ENCODE measurements at places on chromosomes 5 and 9.

DNA sequence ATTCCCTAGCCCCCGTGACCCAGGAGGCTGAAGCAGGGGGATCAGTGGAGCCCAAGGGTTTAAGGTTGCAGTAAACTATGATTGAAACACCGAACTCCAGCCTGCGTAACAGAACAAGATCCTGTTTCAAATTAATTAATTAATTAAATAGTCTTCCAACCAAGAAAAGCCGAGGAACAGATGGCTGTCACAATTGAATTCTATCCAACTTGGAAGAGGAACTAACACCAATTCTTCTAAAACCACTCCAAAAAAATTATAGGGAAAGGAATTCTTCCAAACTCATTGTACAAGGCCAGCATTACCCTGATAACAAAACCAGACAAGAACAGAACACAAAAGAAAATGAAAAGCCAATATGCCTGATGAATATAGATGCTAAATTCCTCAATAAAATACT, 43.4 kb upstream of the RGS7BP start:
- no peak for DNase-seq

DNA sequence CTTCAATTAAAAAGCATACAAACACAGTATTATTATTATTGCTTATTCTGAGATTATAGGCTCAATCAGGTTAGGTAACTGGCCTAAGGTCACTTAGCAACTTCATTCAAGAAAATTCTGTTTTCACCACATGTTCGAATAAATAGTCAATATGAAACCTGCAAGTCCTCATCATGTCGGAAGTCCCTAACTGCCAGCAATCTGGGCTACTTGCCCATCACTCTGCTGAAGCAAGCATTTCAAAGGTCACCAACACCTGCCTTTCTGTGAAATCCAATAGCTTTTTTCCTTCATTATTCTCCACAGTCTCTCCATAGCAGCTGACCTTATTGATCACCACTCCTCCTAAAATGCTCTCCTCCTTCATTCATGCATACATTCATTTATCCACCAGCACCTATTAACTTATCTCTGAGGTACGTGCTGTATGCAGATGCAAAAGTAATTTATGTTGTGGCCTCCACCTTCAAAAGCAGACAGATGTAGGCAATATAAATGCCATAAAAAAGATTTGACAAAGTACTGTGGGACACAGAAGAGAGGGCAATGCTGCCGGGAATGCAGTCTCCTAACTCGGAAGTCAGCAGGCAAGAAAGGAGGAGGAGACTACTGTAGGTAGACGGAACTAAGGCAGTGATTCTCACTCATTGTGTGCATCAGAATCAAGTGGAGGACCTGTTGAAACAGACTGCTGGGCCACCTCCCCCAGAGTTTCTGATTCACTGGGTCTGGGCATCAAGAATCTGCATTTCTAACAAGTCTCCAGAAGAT, 310.9 kb downstream of the BNC2 start:
- DNase-seq = no peak

- DNase-seq = peak; percentile 85
Observed at GRCh38 chr5:172806897-172807672, 27.0 kb upstream of the ERGIC1 start.

DNA sequence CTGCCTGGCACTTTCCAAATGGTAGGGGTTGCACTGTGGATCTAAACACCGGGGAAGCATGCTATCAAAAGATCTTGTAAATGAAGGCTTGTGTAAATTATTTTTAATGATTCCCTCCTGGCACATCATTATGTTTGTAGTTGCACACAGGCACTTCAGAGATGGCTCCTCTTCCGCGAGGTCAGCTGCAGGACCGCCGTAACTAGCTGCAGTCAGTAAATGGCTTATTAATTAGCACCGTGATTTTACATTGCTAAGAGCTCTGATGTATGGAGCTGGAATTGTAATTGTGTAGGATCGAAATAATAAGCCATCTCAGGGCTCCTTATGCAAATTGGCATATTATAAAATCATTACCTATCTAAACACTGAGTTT, 397.6 kb upstream of the IRX1 start:
- no peak for DNase-seq

DNA sequence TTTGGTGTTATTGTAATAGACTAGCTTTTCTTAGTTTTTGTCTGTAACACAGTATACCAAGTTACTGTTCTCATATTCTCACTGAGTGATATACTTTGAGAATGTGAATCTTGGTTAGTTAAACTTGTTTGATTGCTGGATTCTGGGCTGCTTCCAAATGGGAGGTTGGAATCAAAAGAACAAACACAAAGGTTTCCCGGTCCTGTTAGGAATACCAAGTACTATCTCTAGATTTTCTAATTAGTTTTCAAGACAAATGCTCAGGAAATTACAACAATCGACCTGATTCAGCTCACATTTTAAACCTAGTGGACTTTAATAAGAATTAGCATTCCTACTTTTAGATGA, 244.3 kb downstream of the CSNK1G3 start:
- DNase-seq = no peak

- DNase-seq = no peak
Observed at GRCh38 chr5:35032356-35032755, 15.4 kb downstream of the AGXT2 start.

DNA sequence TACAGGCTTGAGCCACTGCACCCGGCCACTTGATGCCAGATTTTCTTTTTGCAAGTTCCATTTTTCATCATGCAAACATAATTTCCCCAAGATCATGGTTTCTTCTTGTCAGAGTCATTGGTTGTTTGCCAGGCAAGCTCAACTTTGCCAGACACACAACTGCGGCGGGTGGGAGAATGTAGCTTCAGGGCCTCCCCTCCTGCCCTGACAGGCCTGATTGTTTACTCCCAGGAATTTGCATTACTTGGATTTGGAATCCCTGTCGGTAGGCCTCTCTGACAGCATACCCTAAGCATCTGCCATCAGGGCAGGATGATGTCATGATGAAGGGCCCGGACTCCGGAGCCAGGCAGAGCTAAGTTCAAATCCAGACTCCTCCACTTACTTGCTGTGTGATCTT, 15.1 kb downstream of the RPS14 start:
- no peak for DNase-seq

DNA sequence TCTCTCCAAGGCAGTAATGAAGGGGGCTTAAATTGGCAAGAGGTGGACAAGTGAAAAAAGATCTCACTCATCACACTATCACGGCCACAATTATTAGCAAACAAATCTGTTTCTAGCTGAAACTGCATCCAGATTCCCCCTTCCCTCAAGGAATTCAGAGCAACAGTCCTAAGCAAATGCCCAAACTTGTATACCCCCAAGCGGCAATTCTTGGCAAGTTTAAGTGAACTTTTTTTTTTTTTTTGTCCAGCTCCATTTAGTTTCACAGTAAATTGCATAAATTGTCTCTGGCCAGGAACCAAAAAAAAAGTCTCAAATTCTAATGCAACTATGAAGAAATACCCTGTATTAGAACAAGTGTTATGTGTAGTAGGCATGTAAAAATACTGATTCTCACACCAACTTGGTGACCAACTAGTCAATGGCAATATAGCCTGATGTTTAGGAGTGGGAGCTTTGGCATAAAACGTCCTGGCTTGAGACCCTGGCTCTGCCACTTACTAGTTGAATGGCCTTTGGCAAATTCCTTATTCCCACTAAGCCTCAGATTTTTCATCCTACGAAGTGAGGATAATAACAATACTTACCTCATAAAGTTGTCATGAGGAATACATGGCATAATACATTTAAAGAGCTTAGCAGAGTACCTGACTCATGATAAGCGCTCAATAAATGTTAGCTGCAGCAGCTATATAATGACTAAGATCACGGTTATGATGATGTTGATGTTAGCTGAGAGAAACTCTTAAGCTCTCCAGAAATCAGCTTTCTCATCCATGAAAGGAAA, 193.2 kb downstream of the ADAMTSL1 start:
- no peak for DNase-seq

DNA sequence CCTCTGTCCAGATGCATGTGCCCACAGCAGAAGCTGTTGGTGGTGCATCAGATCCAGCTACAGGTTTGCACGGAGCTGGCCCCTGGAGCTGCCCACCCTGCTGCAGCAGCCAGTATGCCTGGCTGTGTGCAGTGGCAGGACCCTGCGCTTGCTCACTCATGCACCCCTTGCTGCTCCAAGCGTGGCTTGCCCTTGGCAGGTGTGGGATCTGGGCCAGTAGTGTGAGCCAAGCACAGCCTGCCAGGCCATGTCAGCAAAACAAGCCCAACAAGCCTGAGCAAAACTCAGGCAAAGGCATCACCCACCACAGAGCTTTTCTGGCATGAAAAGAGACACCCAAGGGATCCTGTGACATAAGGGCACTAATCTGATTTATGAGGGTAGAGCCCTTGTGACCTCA, 18.3 kb upstream of the ECPAS start:
- no peak for DNase-seq

DNA sequence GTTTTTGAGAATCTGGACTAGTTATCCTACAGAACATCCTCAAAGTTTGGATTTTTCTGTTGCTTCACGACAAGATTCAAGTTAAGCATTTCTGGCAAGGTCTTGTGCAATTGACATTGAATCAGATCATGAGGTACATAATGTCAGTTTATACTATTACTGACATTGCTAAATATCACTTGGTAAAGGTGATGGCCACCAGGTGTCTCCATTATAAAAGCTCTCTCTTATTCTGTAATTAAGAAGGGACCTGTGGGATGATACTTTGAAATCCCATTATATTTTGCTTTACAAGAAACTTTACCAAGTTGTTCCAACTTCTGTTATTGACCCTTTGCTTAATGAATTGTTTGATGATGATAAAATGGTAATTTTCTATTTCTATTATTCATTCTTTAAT, 131.0 kb upstream of the ASTN2 start:
- DNase-seq = no peak

GRCh38 chr5:60842871-60843385, 1.1 kb downstream of the ELOVL7 start:
- DNase-seq = no peak

DNA sequence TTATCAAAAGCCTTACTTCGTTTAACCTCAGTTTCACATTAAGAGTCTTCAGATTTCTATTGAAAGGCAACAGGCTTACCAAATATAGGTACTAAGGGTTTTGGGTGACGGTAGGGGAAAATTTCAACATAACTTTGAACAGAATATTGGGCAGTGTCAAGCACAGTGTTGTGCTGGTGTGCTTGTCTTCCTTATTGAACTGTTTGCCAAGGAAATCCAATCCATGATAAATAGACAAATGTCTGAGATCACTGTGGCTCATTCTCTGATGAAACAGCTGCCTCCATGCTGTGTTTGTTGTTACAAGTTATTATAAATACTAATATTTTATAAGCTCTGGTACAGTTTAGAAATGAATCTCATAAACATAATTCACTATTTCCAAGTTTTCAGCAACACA, 730.1 kb downstream of the NR2F1-AS1 start:
- no peak for DNase-seq

DNA sequence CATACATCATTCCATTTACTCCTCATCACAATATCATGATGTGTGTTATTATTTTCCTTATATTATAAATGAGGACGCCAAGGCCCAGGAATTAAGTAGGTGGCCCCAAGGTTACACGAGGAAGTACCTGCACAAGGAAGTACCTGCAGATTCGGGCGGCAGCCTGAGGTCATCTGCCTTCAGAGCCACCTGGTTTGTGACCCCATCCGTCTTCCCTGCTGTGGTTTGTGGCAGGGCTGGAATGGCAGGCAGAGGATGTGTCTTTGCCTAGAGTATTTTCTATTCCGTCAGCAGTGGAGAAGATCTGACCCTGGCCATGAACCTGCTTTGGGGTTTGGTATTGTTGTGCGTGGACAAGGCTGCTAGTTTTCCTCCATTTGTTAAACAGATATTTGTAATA, 59.7 kb downstream of the PDZD2 start:
- DNase-seq = no peak

- no peak for DNase-seq
Observed at GRCh38 chr5:174901336-174901735, 177.0 kb downstream of the MSX2 start.

DNA sequence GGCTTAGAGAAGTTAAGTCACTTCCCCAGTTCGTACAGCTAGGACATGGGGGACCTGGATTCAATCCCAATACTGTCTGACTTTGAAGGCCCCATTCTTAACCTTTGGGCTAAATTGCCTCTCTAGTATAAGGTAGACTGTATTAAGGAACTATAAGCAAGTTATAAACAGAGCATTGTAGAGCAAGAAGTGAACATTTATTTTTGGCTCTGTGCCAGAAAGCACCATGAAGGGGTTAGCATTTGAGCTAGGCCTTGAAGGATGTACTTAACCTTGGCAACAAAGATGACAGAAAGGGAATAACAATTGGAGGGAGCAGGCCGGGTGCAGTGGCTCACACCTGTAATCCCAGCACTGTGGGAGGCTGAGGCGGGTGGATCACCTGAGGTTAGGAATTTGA, 32.8 kb downstream of the GALNT10 start:
- DNase-seq = no peak

GRCh38 chr9:37104183-37104889, 16.0 kb upstream of the ZCCHC7 start:
- DNase-seq = no peak

- DNase-seq = no peak
Observed at GRCh38 chr5:151178372-151178771, 20.8 kb upstream of the ANXA6 start.

DNA sequence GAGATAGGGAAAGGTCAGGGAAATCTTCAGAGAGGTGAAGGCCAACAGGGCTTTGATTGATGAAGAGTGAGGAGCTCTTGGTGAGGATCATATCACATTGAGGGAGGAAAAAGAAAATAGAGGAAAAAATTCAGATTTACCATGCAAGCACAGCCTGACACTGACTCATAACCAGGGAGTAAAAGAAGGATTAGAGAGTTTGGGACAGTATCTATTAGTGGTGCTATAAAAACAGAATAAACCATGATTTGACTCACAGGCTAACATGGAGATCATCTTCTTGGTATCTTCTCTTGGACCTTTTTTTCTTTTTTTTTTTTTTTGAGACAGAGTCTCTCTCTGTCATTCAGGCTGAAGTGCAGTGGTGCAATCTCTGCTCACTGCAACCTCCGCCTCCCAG, 44.4 kb downstream of the MUSK start:
- no peak for DNase-seq

DNA sequence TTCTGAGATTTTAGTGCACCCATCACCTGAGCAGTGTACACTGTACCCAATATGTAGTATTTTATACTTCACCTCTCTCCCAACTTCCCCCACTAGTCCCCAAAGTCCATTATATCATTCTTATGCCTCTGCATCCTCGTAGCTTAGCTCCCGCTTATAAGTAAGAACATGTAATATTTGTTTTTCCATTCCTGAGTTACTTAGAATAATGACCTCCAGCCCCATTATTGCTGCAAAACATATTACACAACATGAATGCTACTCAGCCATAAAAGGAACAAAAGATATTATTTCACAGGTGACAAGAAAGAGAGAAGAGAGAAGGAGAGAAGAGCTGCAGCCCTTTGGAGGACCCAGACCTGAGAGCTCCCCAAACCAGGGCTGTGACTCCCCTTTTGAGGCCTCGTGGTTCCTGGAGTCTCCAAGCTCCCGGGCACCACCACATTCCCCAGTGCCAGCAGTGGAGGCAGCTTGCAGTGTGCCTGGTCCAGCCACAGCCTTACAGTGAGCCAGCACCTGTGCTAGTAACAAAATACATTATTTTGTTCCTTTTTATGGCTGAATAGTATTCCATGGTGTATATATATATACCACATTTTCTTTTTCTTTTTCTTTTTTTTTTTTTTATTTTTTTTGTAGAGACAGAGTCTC, 194.5 kb upstream of the DAB2 start:
- DNase-seq = no peak

- DNase-seq = no peak
Observed at GRCh38 chr9:89597711-89598362, 7.0 kb upstream of the GADD45G start.

Measured in activated naive CD4-positive, alpha-beta T cell treated with anti-CD3 and anti-CD28 coated beads, Interleukin-2, amount 50 U/mL, for 72 hours (primary cell).